ENCODE measurements at places on chromosomes 2 and 18.

DNA sequence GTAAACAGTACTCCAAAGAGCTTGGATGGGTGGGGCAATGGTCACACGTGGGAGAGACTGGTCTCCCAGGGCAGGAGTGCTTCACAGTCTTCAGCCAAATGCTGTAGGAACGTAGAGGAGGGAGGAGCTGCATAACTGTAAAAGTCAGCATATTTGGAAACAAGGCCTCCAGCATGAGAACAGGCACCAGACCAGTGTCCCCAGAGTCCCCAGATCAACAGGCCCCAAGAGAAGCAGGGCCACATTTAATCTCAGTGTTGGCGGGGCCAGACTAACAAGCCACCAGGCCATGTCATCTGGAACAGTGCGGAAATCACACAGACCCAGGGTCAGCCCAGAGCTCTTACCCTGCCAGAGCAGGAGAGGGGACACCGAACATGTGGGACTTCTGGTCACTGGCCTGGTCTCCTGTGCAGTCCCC is 63.2 kb downstream of the ADCY3 start:
- no peak for DNase-seq

DNA sequence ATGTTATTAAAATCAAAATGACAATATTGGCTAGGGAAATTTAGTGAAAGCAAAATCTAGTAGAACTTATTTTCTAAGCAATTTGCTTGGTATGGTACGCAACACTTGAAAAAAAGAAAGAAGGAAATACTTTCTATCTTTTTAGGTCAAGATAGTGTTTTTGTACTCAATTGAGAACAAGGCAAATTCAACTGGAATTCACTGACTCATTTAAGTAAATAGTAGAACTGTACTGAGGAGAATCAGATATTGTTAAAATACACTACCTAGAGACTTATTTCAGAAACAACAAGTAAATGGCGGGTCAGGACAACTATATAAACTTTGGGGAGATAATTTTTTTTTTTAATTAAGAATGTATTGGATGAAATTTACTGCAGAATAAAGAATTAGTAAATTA is 18.9 kb downstream of the ZRANB3 start:
- DNase-seq, result no peak

DNA sequence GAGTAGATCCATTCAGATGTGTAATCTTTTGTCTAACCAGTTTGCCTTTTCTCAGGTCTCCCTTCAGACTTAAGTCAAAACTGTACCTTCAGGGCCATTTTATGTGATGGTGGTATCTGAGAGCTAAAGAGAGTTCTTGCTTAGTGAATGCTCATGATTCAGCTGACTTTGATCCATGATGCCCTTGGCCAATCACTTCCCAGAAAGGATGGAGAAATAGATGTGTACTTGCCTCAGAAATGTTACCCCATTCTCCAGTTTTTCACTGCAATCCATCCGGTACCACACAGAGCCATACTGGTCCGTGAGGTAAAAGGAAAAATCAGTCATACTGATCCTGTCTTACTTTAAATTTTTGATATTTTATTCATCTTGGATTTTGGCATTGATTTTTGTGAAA is 234.8 kb upstream of the PIK3C3 start:
- DNase-seq, result no peak

- no peak for DNase-seq
Observed at GRCh38 chr2:15450808-15451207, 110.3 kb downstream of the NBAS start.
